ENCODE measurements at places on chromosomes 4 and X.

GRCh38 chr4:75251547-75251946 is 262.7 kb downstream of the RCHY1 start:
- DNase-seq, result no peak

- no peak for DNase-seq
These were observed 24.5 kb downstream of the ZNF41 start for GRCh38 chrX:47458528-47458927.

DNA sequence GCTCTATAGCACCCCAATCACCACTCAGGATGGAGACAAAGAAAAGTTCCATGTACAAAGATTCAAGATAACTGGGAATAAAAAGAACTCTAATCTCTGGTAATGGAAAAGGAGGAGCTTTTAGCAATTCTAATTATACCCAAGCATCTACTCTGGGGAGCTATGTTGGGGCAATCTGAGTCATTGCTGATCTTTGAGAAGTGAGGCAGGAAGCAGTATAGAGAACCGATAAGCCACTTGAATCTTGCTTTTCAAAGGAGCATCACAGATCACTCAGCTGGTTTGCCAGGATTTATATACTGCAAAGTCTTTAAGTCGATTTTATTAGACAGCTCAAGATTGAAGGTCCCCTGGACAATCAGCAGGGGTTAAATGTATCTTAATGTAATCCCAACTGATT is 220.0 kb downstream of the ENOX2 start:
- DNase-seq, result no peak

DNA sequence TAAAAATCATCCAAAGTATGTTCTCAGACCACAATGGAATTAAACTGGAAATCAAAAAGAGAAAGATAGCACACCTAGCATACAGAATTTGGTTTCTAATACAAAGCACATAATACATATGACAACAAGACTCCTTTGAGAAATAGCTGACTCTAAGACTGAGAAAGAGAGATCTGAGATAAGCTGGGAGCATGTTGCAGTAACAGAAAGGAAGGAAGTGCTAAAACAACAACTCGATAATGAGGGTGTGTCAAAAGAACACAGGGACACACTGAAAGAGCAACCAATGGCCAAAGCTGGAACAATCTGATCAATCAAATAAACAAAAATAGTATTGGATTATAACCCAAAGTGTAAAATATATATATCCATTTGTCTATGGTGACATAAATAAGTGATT is 586.6 kb downstream of the C4orf33 start:
- DNase-seq, result no peak

DNA sequence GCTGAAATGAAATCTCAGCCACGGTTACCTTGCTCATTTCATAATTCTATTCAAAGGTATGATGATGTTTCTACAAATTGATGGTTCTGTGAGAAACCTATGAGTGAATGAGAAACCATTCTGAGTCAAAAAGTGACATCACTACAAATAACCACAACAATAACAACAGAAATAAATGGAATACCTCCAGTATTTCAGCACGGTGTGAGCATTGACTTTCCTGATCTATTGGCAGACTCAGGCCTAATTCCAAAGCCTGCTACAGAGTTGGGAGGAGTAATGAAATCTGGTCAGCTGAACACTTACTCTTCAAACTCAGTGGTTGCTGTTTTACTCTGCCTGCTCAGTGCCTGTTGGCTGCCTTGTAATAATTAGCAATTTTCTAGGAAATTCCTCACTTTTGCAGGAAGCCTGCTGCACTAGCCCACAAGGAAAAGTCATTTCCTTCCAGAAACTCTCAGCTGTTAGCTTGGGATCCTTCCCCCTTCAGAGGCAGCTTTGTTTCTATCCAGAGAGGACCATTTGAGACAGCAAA is 18.8 kb upstream of the SYNPO2 start:
- no peak for DNase-seq

- no peak for DNase-seq
These were observed 415.0 kb downstream of the BCOR start for GRCh38 chrX:39682778-39683177.

DNA sequence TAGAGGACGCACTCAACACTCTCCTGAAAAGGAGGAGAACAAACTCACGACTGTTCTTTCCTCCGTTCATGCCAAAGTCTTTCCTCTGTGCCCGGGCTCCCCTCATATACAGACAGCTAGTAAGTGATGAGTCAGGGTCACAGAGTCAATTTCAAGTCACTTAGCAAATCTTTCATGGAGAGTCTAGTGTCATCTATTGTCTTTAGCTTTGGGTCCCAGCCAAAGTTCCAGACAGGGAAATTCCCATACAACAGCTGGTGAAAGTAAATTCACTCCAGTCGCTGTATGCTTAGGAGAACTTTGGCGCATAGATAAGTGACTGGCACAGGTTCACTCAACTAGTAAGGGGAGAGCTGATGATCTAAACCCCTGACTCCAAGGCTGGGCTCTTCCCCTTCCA is 226.5 kb downstream of the MID1 start:
- no peak for DNase-seq

DNA sequence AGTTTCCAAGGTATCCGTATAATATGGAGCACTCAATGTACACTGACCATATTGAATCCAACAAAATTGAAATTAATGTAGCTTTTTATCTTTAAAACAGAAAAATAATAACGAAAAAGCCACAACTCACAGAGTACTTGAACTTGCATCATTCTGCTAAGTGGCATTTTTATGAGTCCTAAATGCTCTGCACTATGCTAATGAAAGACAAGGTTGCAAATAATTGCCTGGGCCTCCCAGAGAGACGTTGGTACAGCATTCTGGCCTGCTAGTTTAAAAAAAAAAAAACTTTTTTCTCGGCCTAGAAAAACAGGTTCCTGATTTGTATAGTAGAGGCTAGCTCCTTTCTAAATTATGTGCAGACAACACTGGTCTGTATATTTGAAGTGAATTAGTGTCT is 4.3 kb upstream of the FAM9B start:
- DNase-seq, result no peak

- no peak for DNase-seq
These were observed 225.9 kb upstream of the CASK start for GRCh38 chrX:42149281-42149680.

DNA sequence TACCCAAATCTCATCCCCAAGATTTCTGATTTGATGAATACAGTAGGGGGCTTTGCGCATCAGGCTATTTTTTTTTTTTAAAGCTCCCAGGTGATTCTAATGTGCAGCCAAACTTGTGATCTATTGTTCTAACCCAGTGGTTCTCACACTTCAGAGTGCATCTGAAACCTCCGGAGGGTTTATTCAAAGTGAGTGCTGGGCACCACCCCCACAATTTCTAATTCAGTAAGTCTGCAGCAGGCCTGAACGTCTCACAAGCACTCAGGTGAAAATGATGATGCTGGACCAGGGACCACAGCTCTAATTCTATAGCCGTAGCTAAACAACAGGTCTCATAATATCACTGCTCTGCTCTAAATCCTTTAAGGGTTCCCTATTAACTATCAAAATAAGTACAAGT is 211.4 kb downstream of the FMR1NB start:
- no peak for DNase-seq

DNA sequence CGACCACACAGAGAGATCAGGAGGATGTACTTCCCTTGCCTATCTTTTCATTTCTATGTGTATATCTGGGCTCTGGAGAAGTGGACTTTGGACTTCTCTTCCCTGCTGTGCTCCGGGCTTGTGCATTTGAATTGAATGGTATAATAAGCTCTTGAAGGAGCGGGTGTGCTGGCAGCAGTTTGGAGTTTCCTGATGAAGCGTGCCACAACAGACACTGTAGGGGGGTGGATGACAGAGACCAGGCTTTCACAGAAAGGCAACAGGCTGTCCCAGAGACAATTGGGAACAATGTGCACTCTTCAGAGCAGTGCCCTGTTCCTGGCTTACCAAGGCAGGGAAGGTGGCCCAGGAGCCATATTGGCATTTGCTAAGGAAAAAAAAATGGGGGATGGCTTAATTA is 170.1 kb downstream of the FRMPD4 start:
- DNase-seq, result no peak

- no peak for DNase-seq
These were observed 175.8 kb downstream of the COMMD8 start for GRCh38 chr4:47287735-47288134.

Measured in NCI-H2081 treated with DMSO at 0.1 percent for 48 hours (cell line).